ENCODE measurements at places on chromosomes 2 and 18. TPM values are rescaled to one million over a fixed set of nuclear protein-coding genes. Genes with fewer than 3 reads are reported as not detected.

Gene TGFA
- total RNA-seq: 75.8 TPM

GRCh38 chr2:126949775-126950174 is 51.1 kb downstream of the TEX51 start:
- no peak for DNase-seq

- DNase-seq: no peak
These were observed 20.3 kb upstream of the CYP1B1 start for GRCh38 chr2:38095996-38096861.

DNA sequence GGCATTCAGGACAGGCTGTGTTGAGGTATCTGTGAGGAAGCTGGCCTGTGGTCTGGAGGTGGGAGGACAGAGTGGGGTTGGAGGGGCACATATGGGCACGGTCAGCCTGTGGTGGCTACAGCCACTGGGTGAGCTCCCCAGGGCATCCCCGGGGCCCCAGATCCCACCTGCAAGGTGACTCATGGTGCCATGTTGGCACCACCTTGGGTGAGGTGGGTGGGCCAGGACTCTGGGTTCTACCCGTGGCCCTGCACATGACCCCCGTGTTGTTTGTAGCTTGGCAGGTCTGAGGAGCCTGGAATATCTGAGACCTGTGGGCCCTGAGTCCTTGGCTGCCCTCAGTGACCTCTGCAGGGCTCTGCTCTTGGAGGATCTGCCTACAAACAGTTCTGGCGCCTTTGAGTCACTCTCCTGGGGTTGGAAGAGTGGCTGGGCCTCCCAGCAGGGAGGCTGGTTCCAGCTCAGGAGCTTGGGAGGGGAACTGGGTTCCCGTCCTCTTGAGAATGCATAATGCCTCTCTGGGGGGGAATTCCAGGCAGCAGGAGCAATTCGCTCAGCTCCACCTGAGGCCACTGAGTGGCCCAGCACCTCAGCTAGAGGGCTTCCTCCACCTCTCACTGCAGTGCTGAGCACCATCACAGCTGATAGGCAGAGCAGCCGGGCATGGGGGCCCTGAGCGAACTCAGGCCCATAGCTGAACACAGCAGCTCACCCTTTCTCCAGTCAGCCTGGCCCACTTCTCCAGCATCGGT is 105.1 kb downstream of the DYSF start:
- no peak for DNase-seq

Gene NMUR1
- not detected for total RNA-seq

- no peak for DNase-seq
These were observed 1406.6 kb upstream of the ACVR2A start for GRCh38 chr2:146438246-146438645.

DNA sequence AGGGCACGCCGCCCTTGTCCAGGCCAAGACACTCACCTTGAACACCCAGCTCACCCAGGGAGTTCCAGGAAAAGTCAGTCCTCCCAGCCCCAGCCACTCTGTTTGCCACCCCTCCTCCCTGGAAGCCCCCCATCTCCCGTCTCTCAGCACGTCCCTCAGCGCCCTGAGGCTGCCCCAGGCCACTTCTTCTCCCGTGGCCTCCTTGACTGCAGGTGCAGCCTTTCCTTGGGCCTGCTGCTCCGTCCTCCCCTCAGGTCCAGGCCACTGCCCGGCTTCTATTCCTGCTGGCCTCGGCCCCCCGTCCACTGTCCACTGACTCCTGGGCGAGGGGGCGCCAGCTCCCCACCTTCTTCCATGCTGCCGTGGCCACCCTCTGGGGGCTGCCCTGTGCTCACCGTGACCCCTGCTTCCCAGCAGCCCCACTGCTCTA is 239.1 kb downstream of the HDAC4 start:
- DNase-seq: no peak

GRCh38 chr18:2846636-2847316 is at the start of gene EMILIN2:
TSS of gene EMILIN2 (plus strand) at chr18:2847006. CDS start at chr18:2847189, 183 bp downstream.
- DNase-seq: no peak

- DNase-seq: no peak
These were observed 89.9 kb upstream of the RANBP2 start for GRCh38 chr2:108629417-108629816.

Gene VSNL1
- total RNA-seq: 39.1 TPM

DNA sequence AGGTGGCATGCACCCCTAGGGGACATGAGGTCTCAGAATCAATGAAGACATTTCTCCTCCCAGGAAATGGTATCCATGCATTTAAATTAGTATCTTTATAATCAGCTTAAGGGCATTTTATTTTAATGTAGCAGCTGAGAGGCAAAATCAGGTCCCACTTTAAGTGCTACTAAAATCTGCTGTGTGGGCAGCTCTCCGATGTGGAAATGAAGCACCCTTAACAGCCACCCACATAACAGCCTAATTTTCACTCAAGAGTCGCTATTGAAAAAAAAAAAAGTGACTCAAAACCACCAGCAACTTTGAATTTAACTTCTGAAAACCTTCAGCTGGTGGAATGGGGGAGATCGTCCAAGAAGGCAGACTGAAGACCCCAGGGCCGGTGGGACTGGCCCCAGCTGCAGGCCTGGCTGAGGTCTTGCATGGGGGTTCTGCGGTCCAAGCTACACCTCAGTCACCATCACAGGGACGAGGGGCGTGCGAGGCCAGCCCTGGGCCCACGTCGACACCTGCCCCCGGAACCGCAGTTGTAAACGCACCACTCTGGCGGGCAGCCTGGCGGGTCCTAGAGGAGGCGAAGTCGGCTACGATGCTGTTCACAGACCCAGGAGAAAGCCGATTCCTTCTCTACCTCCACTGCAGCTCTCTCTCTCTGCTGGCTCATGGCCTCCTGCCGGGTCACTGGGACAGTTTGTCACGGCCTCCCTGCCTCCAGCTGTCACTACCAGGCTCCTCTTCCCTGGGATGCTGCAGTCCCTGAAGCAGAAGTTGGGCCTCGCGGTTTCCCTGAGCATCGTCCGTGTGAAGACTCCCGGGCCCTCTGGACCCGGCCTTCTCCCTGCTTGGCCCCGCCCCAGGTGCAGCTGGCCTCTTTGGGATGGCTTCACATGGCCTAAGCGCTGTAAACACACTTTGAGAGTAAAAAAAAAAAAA is 111.9 kb downstream of the KCNF1 start:
- no peak for DNase-seq

GRCh38 chr2:151560289-151560688 is 150.6 kb downstream of the RIF1 start:
- no peak for DNase-seq

DNA sequence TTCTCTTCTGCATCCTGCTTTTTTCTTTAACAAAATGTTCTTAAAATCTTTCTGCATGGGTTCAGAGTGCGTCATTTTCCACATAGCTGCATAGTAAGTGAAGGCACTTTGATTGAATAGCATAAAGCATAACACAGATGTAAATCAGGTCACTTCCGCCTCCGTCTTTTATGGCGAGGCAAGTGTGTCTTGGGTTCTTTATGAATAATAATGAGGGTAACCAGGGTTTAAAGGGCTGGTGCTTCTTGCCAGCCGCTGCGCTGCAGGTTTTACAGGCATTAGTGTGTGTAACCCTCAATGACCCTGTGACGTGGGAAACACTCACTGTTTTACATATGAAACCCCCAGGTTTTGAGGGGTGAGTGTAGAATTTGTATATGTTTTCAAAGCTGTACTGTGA is 164.2 kb downstream of the MYT1L start:
- DNase-seq: no peak

Gene G6PC2
- not detected for total RNA-seq

All from esophagus squamous epithelium (tissue), 5 donors.